HFFc6 (cell line): ENCODE measurements at places on chromosomes 13 and 19. TPM values are rescaled to one million over a fixed set of nuclear protein-coding genes. Genes with fewer than 3 reads are reported as not detected.

The ZNF541 gene
- total RNA-seq: not detected in 3 replicates

DNA sequence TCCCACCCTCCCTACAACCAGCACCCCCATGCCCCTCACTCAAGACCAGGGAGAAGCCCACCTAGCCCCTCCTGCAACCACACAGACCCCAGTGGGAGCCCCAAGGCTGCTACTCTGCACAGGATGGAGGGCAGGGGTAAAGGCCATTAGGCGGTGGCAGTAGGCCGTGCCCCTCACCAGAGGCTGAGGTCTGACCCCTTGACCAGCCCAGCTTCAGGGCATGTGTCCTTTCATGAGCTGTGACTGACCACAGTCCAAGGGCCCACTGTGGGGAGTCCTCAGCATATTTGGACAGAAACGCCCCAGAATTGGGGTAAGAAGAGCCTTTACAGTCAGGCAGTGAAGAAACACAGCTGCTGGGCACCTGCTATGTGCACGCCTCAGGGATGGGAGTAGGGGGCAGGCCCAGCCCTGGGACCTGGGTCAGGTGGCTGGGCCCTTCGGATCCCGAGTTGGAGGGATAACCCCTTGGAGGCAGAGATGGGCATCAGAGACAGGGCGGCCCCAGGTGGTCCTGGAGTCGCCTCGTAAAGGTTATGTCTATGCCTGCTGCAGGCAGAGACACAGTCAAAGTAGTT, 1.7 kb upstream of the RPS5 start:
- DNase-seq: no peak
- H3K4me3 ChIP-seq: peak overlapping the region; percentile 99
- H3K4me1 ChIP-seq: peaks cover 36% of the 10 kb centered on the region
- peaks cover 25% of the 10 kb centered on the region for H3K36me3 ChIP-seq

The RASGRP4 gene
- total RNA-seq: not detected in 3 replicates

The GPR12 gene
- total RNA-seq: not detected in 3 replicates

The CRLF1 gene
- total RNA-seq: 2.0 to 4.1 TPM (median 2.5 TPM) in 3 replicates

The ZNF160 gene
- total RNA-seq: 13.5 to 16.2 TPM (median 16.1 TPM) in 3 replicates

DNA sequence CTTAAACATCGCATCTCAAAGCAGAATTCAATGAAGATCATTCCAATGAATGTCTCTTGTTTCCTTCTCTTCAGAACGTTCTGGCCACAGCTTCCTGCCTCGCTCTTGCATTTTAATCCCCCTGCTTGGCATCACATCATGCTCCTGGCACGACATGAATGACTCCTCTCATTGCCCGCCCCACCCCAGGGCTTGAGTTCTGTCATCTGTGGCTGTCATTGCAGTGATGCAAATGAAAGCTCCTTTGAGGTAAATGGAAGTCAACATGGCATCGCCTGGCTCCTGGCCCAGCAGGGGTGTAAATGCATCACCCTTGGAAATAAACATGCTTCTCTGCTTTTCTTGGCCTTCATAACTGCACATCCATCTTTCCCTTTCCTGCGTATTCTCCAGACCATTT, 48.6 kb downstream of the SCEL start:
- H3K27ac ChIP-seq: no peak overlapping the region
- H3K4me1 ChIP-seq: no peaks in the 10 kb centered on the region
- H3K27me3 ChIP-seq: no peaks in the 10 kb centered on the region

The FUT1 gene
- 0.06 to 0.13 TPM in 2 of 3 replicates, not detected in the other for total RNA-seq

GRCh38 chr13:49784886-49785570, 7.5 kb downstream of the KPNA3 start:
- H3K27me3 ChIP-seq: no peaks in the 10 kb centered on the region
- peaks cover 11% of the 10 kb centered on the region for H3K36me3 ChIP-seq
- DNase-seq: no peak
- H3K27ac ChIP-seq: no peak overlapping the region

DNA sequence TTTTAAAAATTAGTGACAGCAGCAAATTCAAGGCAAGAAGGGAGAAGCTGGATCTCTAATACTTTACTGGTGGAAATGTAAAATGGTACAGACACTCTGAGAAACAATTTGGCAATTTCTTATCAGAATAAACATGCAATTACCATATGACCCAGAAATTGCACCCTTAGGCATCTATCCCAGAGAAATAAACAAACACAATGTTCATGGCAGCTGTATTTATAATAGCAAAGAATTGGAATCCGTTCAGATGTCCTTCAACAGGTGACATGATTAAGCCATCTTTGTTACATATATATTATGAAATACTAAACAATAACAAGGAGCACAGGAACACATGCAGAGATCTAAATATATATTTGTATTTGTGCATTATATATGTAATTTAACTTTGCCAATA, 756.5 kb downstream of the SLITRK1 start:
- H3K27me3 ChIP-seq: no peaks in the 10 kb centered on the region
- no peak overlapping the region for H3K27ac ChIP-seq
- H3K4me1 ChIP-seq: no peaks in the 10 kb centered on the region
- no peak overlapping the region for H3K4me3 ChIP-seq
- DNase-seq: no peak

GRCh38 chr19:52369559-52370340, at the start of gene ZNF880:
Gene ZNF880, plus strand, starts transcription at chr19:52369923. Its CDS starts 43 bp downstream, at chr19:52369966.
- H3K4me3 ChIP-seq: peak within 1 kb of the TSS; percentile 92
- no peaks in the 10 kb centered on the region; the same call in 1 of the 2 replicates for H3K4me1 ChIP-seq
- peak within 1 kb of the TSS; percentile 96 for H3K27ac ChIP-seq
- H3K36me3 ChIP-seq: peaks cover 56% of the 10 kb centered on the region

The TMEM221 gene
- total RNA-seq: not detected in 3 replicates

DNA sequence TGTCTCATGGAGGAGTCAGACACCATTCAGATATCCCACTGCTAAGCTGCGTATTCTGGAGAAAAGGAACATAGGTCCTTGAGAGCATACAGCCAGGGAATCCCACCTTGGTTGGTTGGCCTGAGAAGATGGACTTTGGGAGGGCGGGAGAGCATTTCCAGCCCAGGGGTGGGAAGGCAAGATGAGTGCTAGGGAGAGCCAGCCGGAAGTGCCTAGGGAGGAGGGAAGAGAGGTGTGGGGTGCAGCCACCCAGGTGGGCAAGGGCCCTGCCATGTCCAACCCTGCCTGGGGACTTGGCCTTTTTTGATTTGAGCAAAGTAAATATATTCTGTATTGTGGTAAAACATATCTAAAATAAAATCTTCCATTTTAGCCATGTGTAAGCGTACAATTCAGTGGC, 19.7 kb downstream of the SIAH3 start:
- no peaks in the 10 kb centered on the region; the same call in 1 of the 2 replicates for H3K4me1 ChIP-seq
- no peak overlapping the region for H3K4me3 ChIP-seq
- peaks cover 4% of the 10 kb centered on the region for H3K27me3 ChIP-seq
- H3K27ac ChIP-seq: no peak overlapping the region
- H3K36me3 ChIP-seq: no peaks in the 10 kb centered on the region

DNA sequence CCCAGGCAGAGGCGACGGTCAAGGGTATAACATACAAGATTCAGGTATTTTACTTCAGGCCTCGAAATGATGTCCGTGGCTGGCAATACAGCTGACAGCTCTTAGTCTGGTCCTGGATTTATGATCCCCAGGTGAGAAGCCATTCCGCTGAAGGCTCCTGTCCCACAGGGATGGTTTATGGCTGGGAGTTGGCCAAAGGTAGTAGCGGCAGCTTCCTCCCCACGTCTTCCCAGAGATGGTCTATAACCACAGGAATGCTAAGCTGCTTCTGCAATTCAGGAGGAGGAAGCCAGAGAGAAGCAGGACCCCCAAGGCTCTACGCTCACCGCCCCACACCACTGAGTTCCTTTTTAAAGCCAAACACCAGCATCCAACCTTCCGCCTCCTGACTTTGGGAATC, 27.1 kb downstream of the OLFM2 start:
- H3K27me3 ChIP-seq: peaks cover 19% of the 10 kb centered on the region
- no peak overlapping the region for H3K4me3 ChIP-seq
- no peaks in the 10 kb centered on the region; the same call in 1 of the 2 replicates for H3K36me3 ChIP-seq
- no peak overlapping the region for H3K27ac ChIP-seq
- no peak for DNase-seq

DNA sequence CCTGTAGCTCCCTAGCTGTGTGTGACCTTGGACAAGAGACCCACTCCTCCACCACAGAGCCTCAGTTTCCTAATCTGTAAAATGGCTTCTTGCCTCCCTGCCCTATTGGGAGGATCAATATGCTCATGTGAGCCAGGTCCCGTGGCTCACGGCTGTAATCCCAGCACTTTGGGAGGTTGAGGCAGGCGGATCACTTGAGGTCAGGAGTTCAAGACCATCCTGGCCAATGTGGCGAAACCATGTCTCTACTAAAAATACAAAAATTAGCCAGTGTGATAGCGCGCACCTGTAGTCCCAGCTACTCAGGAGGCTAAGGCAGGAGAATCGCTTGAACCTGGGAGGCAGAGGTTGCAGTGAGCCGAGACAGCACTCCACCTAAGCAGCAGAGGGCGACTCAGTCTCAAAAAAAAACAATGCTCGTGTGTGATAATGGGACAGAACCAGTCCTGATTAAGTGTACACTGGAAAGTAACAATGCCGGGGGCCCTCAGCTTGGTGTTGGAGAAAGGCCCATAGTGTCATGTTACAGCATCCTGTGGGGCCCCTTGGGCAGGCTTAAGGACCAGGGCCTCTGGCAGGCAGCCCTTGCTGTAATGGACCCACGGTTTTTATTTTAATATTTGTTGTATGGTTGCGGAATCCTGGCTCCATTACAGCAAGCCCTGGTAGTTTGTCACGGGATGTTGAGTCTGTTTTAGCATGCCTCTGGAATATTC, 6.8 kb downstream of the RPS11 start:
- H3K4me1 ChIP-seq: peaks cover 8% of the 10 kb centered on the region; the same call in 1 of the 2 replicates
- peaks cover 6% of the 10 kb centered on the region; the same call in 1 of the 2 replicates for H3K36me3 ChIP-seq
- no peak overlapping the region for H3K27ac ChIP-seq
